ENCODE measurements at places on chromosomes 1 and 21.

- no peak for DNase-seq
Measured at GRCh38 chr21:26461500-26461899, 111.6 kb downstream of the CYYR1 start.

- no peak for DNase-seq
Measured at GRCh38 chr21:41133874-41134522, 34.0 kb upstream of the BACE2 start.

- DNase-seq = no peak
Measured at GRCh38 chr1:12596007-12596821, 21.8 kb downstream of the DHRS3 start.

- no peak for DNase-seq
Measured at GRCh38 chr1:151988405-151988923, 5.2 kb downstream of the S100A10 start.

DNA sequence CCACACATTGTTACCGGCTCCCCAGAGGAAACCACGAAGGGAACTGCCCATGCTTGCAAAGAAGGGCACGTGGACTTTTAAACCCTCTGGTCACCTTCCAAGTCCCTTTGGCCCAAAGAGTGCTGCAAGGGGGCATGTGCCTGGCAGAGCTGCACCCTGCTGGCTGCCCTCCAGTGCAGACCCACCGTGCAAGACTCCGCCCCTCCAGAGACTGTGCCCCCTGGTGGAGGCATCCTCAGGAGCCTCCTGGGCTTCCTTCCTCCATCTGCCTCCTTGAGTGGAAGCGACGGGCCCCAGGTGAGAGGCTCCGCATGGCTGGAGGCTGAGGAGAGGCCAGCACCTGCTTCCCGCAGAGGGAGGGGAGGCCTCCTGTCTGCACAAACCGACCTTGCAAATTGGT is 100.6 kb downstream of the CRYAA start:
- no peak for DNase-seq

DNA sequence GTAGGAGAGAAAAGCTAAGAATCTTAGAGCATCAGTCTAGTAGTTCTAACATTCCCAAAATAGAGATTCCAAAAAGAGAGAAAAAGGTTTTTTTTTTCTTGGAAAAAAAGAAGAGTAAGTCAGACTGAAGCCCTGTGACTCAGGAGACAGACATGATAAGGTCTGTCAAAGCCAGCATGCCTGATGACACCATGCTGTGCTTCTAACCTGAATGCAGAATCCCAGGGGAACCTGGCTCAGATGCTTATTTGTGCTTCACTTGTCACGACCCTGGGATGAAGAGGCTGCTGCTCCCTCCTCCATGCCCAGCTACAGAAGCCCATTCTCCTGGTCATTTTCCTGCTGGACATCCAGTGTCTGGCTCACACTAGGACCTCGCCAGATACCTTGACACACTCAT is 44.3 kb downstream of the ERICH3 start:
- DNase-seq = no peak

DNA sequence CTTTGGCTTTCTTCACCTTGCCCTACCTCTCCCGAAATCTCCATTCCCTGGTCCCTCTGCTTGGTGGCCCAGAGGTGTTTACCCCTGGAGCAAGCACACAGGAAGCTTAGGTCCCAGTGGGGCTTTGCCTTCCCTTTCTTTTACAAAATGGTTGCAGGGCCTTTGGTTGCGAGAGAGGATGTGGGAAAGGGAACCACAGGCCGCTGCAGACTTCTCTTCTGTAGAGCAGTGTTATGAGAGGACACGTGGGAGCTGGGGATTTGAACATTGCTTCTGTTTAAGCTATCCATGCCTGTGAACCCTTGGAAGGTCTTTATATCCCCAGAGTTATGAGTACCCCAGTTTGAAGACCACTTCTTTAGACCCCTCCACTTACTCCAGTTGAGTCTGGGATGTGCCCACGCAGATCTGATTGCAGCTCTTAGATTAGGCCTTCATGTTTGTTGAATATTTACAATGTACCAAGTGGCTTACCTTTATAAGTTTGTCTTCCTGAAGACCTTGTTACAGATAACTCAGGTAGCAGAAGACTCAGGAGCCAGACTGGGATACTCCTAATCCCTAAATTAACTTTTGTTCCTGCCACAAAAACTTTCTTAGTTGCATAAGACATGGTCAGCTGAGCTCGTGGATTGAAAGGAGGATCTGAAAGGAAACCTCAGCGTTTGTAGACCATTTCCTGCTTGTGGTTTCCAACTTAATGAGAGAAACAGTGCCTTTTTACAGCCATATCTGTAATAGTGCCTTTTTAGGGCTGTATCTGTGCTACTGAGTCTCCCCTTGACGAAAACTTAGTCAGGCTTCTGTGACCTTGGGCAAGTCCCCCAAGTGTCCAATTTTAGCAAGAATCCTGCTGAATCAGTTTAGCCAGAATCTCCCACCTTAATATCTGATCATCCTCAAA is 21.9 kb upstream of the IVNS1ABP start:
- no peak for DNase-seq

DNA sequence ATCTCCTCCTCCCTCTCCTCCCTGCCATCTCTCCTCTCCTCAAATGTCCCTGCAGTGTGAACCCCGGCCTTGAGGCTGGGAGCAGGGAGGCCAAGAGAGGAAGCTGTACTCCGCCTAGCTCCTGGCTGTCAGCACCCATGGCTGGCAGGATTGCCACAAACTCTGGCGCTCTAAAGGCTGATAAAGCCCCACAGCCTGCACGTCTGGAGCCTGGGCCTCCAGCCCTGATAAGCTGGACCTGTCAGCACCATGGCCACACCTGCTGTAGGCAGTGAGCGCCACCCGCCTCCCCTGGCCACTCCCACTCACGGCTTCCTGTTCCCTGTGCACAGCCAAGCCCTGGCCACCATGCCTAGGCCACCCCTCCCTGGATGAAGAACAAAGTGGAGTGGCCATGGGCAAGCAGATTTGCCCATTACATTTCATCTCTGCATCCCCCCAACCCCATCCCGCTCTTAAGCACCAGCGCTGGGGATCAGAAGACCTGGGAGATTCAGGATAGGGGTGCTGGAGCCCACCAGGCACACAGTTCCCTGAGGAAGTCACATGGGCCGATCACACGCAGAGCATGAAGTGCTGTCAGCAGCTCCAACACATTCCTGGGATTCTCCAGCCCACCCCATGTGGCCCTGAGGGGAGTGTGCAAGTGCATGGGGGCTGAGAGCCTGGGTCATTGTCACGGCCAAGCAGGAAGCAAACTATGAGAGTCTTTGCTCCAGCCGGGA is 24.2 kb upstream of the NPPB start:
- DNase-seq = no peak

- DNase-seq = no peak
Measured at GRCh38 chr1:40855513-40855912, 6.7 kb downstream of the CITED4 start.

DNA sequence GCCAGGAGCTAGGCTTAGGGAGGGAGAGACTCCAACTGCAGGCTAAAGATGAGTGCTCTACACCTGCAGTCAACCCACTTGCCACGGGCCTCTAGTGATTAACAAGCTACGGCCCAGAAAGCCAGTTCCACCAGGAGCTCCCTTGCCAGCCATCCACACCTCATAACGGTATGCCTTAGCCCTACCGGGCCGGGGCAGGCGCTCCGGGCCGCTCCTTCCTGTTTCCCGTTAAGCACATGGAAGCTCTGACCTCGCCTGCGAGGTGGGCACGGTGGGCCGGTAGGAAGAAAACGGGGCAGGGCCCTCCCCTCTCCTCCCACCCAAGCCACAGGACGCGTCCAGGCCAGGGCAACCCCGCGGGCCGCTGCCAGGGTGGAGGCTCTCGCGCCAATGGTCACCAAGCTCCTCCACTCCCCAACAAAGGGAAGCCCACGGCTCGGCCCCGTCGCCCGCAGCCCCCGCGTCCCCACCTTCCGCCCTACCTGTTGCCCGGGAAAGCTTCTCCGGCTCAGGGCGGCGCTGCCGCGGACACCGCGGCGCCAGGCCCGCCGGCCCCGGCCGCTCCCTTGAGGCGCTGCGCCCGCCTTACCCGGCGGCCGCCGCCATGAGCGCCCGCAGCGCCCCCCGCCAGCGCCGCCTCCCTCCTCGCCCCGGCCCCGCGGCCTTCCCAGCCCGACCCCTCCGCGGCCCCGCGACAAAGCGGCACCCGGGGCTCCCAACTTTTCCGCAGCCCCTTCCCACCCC is 627 bp downstream of the CERS2 start:
- peak; percentile 18 for DNase-seq

GRCh38 chr1:203133970-203134725 is 6.6 kb downstream of the ADORA1 start:
- DNase-seq = no peak

DNA sequence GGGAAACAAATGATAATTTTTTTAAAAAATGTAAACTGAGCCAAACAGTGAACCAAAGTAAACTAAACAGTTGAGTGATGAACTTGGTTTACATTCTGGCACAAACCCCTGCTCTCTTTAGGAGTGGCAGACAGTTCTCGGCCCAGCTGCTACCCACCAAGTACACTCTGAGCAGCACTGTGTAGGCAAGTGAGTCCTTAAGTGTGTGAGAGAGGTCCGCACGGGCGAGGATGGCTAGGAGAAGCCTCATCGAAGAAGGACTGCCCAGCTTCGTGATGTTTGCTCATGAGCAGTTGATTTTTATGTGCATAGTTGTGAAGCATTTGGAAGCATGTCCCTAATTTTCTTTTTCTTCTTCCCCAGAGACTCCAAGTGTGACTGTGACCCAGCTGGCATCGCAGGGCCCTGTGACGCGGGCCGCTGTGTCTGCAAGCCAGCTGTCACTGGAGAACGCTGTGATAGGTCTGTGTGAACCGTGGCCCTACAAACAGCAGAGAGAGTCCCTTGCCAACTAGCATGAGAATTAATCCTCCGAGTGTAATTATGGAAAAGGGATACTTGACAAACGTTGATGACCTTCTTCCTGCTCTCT is 32.1 kb downstream of the LAMC2 start:
- peak; percentile 53 for DNase-seq

GRCh38 chr1:2611031-2611501 is 21.8 kb downstream of the MMEL1 start:
- DNase-seq = no peak

GRCh38 chr1:203200916-203201315 is 14.4 kb upstream of the CHI3L1 start:
- no peak for DNase-seq

DNA sequence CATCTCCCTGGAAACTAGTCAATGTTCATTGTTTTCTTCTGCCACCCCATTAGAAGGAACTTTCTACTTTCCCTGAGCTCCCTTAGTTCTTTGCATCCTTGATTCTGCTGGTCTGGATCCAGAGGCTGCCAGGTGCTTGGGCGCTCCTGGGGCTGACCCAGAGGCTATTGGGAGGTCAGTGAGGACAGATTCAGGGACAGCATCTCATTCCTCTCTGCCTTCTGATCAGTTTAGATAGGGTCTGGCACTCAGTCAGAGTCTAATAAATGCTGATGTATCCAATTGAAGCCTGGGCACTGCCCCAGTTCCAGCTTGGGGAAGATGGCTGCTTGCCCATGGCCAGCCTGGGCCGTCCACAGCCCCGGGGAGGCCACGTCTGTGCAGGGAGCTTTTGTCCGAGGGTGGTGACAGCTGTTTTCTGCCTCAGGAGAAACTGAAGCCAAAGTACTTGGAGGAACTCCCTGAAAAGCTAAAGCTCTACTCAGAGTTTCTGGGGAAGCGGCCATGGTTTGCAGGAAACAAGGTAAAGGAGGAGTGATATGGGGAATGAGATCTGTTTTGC is 2.3 kb downstream of the GSTM1 start:
- DNase-seq = no peak

DNA sequence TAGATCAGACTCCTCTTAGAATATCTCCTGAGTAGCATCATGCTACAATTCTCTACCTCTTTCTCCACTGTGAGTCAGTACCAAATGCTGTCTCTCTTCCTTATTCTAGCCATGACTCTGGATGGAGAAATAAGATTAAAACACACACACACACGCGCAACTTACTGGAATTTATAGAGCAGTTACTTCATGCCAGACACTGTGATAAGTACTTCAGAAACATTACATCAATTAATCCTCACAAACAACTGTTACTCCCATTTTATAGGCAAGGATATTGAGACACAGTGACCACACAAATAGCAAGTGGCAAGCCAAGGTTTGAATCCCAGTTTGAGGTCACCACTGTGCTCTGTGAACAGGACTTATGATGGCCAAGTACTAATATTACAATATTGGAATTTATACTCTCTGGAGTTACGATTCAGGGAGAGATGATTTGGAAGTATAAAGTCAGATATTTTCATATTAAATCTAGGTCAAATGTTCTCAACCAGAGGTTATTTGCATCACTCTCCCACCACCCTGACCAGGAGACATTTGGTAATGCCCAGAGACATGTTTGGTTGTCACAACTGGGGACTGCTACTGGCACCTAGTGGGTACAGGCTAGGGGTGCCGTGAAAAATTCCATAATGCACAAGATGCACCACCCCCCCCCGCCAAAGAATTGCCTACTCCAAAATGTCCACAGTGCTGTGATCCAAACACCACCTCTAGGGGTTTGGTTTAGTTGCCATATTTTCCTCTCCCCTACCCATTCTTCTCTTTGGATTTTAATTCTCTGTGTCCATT is 221.6 kb downstream of the LTN1 start:
- DNase-seq = no peak

GRCh38 chr1:228543396-228543795 is 56.2 kb downstream of the RNF187 start:
- no peak for DNase-seq
